ENCODE measurements at places on chromosomes 16 and 17. TPM values are rescaled to one million over a fixed set of nuclear protein-coding genes. Genes with fewer than 3 reads are reported as not detected.
A peak's percentile ranks its signal among the peaks of the same experiment; 100 is the strongest.

The C17orf58 gene
- total RNA-seq: 4.6 TPM

The SEPTIN12 gene
- not detected for total RNA-seq

The ITGB3 gene
- 62.7 TPM for total RNA-seq

The GPATCH8 gene
- total RNA-seq: 34.6 TPM

The CACNG1 gene
- not detected for total RNA-seq

GRCh38 chr16:71289732-71290062, 495 bp upstream of the CMTR2 start:
- DNase-seq: no peak

DNA sequence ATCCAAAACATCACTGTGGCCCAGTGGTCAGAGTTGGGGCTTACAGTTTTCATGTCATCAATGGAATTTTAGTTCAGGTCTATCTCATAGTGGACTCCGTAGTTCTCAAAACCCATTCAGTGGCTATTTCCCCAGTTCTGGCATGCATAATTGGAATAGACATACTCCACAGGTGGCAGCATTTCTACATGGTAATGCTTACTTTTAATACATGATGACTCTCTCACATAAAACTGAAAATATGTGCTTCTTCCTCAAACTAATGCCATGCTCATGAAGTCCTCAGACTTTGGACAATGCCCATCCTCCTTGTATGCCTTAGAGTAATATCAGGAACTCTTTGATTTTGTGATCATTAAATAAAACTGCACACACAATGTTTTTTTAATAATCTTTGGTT, 857.4 kb upstream of the GOT2 start:
- DNase-seq: no peak

DNA sequence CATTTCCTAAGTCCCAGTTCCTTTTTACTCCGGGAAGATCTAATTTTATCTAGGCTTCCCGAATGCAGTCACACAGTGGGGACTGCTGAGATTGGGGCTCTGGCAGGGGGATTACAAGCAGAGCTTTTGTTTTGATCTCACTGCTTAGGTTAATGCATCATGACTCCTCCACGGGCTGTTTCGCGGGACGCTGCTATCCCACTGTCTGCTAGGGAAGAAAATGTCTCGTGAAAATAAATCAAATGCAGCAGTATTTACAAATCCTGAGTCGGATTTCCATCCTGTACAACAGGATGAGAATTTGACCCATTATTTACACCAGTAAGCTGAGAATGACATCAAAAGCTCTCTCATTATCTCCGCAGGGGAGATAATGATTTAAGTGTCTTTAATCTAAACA, 83.8 kb downstream of the CDH11 start:
- no peak for DNase-seq

GRCh38 chr17:5500589-5501391, 14.4 kb downstream of the MIS12 start:
- DNase-seq: peak; percentile 91

DNA sequence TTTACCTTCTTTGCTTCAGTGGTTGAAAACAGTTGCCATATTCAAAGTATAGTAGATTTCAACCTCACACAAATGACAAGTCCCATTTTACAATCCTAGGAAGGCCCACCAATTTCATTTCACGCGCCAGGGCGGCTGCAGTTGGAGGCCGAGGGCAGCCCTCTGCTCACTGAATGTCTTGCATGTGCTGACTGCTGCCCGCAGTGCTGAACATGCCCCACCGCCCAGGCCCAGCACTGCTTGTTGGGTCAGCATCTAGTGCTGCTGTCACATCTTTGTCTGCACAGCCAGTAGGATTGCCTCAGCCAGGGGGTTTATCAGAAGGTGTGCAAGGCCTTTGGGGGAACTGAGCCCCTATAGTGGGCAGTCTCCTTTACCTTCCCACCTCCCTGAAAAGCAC, 11.5 kb downstream of the SMCR8 start:
- DNase-seq: no peak

- no peak for DNase-seq
Measured at GRCh38 chr17:67689534-67690177, 28.1 kb upstream of the NOL11 start.

DNA sequence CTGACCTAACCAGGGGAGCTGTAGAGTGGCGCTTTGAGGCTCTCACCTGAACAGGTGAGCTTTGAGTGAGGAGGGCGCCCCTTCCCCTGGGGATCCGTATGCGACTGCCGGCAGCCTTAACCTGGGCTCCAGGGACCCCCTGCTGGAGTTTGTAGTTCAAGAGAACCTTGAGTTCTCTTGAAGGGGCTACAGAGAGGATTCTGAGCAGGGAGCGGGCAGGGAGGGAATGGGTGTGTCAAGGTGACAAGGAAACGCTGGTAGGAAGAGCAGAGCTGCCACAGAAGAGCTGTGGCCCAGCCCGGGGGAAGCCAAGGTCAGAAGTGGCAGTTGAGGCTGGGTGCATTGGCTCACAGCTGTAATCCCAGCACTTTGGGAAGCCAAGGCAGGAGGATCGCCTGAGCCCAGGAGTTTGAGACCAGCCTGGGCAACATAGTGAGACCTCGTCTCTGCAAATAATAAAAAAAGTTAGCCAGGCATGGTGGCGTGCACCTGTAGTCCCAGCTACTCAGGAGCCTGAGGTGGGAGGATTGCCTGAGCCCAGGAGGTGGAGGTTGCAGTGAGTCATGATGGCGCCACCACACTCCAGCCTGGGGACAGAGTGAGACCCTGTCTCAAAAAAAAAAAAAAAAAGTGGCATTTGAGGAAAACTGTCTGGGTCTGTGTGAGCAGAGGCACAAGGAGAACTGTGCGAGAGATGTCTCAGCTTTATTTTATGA, 1.2 kb downstream of the LLGL2 start:
- DNase-seq: no peak

All from sigmoid colon (tissue), 7 donors.